ENCODE measurements at places on chromosomes 11 and 22.

GRCh38 chr11:12673601-12673923 lies 659 bp upstream of the TEAD1 start:
- no peak for DNase-seq

GRCh38 chr11:124644426-124645280 lies 22.0 kb downstream of the TBRG1 start:
- peak; percentile 6 for DNase-seq

GRCh38 chr11:94417386-94417987 lies 16.3 kb upstream of the GPR83 start:
- DNase-seq = no peak

GRCh38 chr11:64296236-64296635 lies 3.9 kb upstream of the CATSPERZ start:
- no peak for DNase-seq

GRCh38 chr22:41917375-41917902 lies 2.6 kb upstream of the SHISA8 start:
- no peak for DNase-seq

DNA sequence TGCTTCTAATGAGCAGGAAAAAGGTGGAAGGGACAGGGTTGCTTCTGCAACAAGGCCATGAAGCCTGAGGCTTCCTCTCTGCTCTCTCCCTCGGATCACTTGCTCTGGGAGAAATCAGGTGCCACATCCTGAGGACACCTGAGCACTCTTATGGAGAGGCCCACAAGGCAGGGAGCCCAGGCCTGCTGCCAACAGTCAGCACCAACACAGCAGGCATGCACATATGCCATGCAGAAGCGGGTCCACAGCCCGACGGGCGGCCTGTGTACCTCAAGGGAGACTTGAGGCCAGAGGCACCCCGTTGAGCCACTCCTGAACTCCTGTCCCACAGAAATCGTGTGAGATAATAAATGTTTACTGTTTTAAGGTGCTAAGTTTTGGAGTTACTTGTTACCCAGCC lies 9.5 kb downstream of the TTLL12 start:
- DNase-seq = no peak

Measured in activated T-helper 9 cell treated with anti-CD3 and anti-CD28 coated beads, Interleukin-2, amount 50 U/mL, for 16 hours (primary cell).